ENCODE measurements at places on chromosomes 5 and 9.

- DNase-seq, result no peak
These were observed 32.7 kb downstream of the MTAP start for GRCh38 chr9:21835121-21835520.

GRCh38 chr9:103991698-103992097 is 102.4 kb upstream of the SMC2 start:
- no peak for DNase-seq

- DNase-seq, result no peak
These were observed 19.8 kb upstream of the PARP8 start for GRCh38 chr5:50646591-50646990.

- DNase-seq, result no peak
These were observed 51.5 kb upstream of the MAP3K1 start for GRCh38 chr5:56763711-56764466.

DNA sequence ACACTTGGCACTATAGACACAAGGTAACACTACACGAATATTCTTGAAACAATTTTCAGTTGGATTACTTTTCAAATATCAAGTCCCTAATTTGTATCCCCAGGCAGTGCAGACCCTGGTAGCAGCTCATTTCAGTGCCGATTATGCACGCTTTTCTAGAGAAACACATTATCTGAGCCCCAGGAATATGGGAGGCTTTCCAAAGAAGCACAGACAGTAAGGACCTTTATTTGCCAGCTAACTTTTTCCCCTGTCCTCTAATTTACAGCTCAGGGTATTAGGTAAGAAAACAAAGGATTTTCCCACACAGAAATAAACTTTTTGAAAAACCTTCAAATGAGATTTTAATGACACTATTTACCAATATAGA is 852.3 kb upstream of the DMAC1 start:
- DNase-seq, result no peak

DNA sequence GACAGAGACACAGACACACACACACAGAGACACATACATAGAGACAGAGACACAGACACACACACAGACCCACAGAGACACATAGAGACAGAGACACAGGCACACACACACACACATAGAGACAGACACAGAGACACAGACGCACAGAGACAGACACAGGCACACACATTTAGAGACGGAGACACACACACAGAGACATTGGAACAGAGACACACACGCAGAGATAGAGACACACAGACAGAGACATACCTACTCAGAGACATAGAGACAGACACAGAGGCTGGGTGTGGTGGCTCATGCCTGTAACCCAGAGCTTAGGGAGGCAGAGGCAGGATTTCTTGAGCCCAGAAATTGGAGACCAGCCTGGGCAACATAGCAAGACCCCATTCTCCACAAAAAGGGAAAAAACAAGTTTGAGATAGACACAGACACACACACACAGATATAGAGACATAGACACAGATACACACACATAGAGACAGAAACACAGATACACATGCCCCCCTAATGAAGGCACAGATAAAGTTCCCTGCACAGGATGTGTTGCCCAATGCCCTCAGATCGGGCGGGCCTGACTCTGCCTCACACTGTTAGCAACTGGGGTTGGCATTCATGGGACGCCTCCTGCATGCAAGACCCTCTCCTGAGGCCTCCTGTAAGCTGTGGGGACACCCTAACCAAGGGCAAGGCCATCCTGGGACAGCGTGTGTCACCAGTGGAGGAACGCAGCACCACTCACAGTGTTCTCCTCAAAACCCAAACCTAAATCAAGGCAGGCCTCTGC is 3.3 kb upstream of the RALGDS start:
- no peak for DNase-seq

GRCh38 chr9:109115931-109116526 is 3.7 kb downstream of the TMEM245 start:
- DNase-seq, result no peak

DNA sequence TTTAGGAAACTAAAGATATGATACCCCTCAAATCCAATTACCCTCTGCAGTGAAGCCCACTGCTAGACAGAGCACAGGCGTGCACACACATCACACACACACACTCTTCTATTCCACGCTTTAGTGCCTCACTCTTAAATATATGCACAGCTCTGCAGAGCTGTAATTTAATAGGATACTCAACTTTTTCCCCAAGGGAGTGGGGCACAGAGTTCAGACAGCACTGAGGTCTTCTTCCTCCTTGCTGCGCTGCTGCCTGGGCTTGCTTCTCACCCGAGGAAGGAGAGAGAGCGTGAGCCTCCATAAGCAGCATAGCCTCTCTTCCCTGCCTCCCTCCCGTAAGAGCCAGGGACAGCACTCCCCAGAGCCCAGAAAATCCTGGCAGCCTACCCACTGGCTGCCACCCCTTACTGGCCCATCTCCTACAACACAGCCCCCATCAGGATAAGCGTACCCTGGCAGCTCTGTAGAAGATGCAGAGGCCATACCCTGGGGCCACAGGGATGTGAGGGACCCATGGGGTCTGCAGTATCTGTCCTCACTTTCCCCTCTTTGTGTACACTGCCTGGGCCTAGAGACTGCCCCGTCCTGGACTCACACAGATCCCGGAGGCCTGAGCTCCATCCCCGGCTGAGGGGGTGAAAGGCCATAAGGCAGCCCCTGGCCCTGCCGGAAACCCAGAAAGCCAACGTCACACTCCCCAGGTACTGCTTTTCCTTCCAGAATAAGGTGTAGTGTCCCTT is 102.1 kb downstream of the C5orf15 start:
- no peak for DNase-seq

DNA sequence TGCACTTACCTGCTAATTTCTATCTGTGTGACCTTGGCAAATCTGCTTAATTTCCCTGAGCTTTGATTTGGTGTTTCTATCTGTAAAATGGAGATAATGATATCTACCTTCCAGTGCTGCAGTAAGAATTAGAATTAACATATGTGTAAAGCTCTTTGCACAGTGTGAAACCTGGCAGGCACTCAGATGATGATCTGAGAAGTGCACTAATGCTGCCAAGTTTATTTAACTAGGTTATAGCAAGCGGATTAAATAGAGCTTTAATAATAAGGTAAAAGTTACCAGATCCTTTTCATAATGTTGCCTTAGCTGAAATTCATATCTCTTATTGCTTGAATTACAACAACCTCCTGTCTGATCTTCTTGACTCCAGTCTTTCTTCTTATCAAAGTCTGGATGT is 315.3 kb upstream of the CD180 start:
- DNase-seq, result no peak

- no peak for DNase-seq
These were observed 105.1 kb downstream of the PSD2 start for GRCh38 chr5:139900546-139901250.

DNA sequence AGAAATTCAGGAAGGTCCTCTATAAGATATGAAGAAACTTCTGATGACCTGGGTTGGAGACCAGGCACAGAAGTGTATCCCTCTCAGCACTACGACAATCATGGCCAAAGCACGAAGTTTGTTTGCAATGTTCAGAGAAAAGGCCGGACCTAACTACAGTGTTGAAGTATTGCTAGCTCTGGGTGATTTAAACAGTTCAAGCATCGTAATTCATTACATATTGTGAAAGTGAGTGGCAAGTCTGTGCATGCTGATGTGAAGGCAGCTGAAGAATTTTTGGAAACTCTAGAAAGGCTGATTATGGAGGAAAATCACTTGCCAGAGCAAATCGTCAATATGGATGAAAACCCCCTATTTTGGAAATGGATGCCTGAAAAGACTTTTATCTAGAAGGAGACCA is 67.2 kb upstream of the PANK3 start:
- DNase-seq, result no peak

DNA sequence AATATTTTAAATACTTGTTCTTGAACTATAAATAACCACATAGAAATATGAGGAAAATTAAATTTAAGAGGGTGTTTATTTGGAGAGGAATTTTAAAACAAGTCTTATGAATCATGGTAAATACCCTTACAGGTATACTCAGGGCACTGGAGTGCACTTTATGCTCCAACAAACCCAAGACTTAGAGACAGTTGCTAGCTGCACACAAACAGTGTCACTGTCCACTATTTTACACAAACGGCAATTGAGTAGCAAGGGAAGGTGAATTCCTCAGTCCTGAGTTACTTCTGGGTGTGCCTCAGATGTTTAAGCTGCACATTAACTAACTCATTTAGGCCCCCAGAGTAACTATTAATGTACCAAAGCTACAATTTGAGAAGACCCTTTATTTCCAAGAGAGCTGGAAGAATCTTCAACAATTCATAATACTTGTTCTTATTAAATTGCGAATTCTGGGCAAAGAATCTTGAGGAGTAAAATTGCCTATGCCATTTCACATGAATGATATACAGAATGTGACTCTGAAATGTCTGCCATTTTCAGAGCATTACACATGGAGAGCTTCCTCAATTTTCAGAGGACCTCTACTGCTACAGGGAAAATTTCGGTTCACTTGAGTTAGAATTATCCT is 371.2 kb downstream of the PDE4D start:
- DNase-seq, result no peak

GRCh38 chr5:56172241-56172640 is 60.9 kb downstream of the ANKRD55 start:
- DNase-seq, result no peak

DNA sequence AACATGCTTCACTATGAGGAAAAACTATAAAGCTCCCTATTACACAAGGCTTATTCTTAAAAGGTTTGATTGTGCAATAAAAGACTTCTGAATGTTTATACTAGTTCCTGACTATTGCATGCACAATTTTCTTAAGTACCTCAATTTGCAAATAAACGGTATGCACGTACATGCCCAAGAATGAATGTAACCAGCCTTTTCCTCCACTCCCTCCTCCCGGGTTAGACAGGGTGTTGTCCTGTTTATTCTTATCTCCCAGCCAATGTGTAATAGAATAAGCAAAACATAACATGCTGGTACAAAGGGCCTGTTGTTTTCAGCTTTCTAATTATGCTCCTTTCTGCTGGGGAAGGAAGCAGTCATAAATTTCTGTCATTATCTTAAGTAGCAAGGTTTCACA is 79.1 kb downstream of the AOPEP start:
- no peak for DNase-seq

DNA sequence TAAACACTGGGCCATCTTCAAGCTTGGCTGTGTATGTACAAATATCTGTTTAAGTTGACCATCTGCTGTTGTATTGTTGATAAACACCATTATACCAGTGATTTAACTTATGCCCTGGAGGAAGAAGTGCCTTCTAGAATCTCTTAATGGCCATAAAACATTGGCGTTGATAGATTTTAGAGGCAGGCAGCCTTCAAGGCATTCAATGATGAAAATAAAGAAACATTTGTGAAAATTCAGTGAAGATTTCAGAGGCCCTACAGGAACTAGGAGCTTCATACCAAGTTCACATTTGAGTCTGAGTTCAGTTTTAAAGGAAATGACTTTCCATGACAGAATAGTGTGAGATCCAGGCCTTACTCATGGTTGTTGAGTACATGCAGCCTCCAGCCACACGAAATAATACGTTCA is 52.2 kb downstream of the MAP1B start:
- DNase-seq, result no peak

DNA sequence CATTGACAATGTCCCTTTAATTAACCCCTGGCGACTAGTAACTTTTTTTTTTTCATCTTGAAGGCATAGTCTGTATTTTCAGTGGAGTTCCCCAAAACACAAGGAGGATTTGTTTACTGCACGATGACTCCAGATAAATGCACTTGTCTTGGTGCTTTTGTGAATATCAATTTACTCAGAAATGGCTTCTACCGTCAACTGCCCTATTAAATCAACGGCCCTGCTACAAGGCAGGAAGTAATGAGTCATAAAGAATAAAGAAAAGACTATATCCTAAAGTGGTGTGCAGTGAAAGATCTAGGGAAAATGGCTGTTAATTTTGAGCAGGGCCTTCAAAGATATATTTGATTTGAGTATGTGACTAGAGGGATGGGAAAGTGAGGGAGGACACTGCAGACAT is 388.3 kb upstream of the CHD1 start:
- DNase-seq, result no peak

DNA sequence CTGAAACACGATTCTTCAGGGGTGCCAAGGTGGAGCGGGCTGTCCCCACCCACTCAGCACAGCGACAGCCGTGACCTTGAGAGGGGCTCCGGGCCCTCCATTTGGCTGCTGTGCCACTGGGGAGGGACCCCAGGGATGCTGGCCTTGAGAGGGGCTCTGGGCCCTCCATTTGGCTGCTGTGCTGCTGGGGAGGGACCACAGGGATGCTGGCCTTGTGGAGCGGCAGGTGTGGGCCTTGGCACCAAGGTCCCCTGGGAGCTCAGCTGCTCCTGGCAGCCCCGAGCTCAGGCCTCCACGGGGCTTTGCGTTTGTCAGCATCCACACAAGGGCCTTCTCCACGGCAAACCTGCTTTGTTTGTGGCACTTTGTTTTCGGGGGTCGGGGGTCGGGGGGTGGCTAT is 137.6 kb upstream of the LPCAT1 start:
- DNase-seq, result no peak

DNA sequence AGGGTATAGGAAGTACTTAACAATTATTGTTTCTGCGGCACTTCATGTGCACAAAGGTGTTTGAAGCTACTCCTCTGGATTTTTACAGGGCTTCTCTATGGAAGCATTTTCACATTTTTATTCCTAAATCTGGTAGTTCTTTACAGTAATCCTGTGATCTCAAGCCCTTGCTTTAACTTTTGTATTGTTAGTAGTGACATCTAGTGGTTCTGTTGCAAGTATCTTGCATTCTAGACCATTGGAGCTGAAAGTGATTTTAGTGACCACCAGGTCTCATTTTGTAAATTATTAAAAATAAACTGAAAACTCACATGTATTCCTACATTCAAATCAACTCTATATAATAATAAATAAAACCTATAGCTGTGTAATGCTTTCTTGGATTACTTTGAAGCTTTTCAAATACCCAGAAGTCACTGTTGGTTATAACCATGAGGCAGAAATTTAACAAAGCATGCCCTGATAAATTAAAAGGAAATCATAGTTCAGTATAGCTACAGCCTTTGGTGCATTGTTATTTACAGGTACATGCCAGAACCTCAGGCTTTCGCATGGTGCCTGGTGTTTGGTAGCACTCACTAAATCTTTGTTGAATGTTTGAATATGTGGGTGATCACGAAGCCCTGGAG is 18.9 kb downstream of the RPS23 start:
- DNase-seq, result no peak

GRCh38 chr9:95073918-95074317 is 243.6 kb downstream of the FANCC start:
- no peak for DNase-seq

- DNase-seq, result no peak
These were observed 108.2 kb upstream of the GPR151 start for GRCh38 chr5:146624179-146624578.

DNA sequence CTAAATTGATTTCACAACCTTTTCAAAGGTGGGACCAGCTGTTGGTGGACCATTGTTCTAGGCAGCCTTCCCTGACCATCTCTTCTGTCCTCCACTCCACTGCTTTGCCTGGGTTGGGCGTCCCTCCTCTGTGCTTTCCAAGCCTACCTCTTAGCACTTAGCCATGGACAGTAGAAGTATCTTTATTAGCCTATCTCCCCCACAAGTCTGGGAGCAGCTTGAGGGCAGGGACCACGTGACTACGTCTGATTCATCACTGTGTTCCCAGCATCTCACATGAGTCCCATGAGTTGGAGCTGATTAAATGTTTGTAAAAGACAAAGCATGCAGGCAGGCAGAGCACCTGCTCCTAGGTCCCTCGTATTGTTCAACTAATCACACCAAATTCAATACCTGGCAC is 20.9 kb downstream of the MORN5 start:
- DNase-seq, result no peak
